ENCODE measurements at places on chromosomes 16 and 17.

- DNase-seq: no peak
Observed at GRCh38 chr16:1973461-1974156, 1.8 kb downstream of the TBL3 start.

DNA sequence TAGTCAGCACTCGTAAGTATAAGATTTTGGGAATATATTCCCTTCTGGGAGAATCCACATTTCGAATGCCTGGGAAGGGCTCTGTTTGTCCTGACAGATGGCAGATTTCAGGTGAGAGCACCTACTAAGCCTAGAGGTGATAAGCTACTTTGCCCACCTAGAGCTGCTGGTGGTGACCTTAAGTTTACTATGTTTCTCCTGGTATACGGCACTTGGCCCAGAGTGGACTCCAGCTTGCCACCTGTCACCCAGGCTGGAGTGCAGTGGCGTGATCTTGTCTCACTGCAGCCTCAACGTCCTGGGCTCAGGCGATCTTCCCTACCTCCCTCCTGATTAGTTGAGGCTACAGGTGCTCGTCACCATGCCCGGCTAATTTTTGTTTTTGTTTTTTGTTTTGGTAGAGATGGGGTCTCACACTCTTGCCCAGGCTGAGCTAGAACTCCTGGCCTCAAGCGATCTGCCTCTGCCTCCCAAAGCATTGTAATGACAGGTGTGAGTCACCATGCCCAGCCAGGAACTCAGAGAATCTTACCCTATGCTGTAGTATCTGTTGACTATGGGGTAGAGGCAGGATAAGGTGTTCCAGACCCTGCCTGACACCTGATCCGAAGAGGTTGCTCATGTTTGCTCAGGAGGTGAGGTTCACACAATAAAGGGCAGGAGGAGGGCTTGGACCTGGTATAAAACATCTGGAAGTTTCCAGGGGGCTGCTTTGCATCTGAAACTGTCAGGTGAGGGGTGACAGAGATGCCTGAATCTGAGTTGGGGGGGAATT is at the start of gene ZG16:
Gene ZG16, plus strand, starts transcription at position 681 of the 775 bp plus-strand sequence. CDS start 1,011 bp downstream, outside the sequence.
- DNase-seq: no peak

GRCh38 chr17:76094046-76094445 is 9.5 kb downstream of the EXOC7 start:
- DNase-seq: no peak

GRCh38 chr16:31678649-31679325 is 151.1 kb downstream of the AHSP start:
- DNase-seq: no peak

DNA sequence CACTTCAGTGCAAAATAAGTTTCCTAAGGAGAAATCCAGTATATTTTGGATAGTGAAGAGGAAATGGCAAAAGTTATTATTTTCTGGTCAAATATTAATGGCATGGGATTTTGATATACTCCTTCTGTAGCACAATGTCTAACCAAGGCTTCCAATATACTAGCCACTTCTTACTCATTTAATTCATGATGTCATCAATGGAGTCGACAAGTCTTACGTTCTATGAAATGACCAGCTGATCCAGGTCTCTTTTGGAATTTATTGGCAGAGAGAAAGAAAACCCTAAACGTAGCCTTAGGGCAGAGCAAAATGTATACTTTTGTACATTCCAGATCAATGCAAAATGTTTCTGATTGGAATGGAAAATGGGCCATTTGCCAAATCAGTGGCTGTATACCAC is 8.3 kb upstream of the ABCA10 start:
- no peak for DNase-seq

DNA sequence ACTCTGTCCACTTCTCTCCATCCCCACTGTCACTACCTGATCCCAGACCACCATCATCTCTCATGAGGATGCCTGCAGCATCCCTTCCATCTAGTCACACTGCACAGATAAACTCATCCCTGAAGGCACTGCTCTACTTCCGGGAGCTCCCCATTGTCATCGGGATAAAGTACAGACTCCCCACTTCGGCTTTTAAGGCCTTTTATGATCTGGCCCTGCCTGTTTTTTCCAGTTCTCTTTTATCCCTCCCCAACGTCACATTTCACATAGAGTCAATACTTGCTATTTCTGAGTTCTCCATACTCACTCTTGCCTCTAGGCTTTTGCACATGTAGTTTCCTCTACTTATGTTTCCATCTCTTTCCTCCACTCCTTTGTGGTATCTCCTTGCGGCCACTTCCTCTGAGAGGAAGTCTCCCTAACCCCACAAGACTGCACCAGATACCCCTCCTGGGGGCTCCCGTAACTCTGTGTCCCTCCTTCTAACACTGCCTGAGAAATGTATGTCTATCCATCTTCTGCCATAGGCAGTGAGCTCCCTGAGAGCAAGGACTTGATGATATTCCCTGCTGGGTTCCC is 66.9 kb downstream of the COPRS start:
- DNase-seq: no peak

DNA sequence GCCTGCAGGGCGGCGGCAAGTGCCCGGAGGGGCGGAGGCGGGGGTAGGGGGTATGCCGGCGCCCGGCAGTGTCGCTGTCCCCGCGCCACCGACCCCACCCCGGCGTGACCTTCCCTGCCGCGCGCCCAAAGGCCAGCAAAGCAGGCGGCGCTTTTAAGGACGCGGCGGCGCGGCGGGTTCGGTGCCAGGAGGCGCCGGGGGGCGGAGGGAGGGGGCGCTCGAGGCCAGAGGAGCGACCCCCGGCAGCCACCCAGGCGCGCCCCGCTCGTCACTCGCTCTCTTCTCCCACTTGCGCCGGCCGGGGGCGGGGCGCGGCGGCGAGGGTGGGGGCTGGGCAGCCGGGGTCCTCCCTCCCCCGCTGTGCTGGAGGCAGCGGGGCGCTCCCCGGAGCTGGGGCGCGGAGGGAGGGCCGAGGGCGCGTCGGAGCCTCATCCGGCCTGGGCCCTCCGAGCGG is 8.6 kb upstream of the BAHCC1 start:
- DNase-seq: peak; percentile 60

DNA sequence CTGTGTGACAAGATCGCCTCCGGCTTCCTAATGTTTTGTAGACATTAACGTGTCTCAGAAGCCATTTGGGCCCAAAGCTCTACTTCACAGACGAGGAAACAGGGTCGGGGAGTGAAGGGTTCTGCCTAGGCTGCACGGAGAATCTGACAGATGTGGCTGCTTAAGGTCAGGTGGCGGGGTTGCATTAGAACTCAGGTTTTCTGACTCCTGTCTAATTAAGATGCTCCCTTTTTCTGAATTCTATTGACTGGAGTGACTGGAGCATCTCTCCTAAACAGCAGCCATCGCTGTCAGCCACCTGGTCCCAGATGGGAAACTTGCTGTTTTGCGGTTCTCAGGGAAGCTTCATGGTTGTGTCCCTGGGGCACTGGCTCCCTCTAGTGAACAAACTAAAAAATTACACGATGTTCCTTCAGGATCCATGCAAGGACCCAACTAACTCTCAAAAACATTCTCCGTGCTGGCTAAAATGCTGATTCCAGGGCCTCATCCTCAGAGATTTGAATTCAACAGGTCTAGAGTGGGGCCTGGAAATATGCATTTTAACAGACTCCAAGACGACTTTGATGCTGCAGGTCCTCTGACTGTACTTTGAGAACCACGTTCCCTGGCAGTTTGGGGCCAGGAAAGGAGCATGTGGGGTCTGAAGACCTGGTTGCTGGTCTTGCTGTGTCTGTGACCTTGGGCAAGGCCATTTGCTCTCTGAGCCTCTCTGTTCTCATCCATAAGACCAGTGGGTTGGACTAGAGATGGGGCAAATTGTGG is 117.4 kb downstream of the IRF8 start:
- peak; percentile 79 for DNase-seq

DNA sequence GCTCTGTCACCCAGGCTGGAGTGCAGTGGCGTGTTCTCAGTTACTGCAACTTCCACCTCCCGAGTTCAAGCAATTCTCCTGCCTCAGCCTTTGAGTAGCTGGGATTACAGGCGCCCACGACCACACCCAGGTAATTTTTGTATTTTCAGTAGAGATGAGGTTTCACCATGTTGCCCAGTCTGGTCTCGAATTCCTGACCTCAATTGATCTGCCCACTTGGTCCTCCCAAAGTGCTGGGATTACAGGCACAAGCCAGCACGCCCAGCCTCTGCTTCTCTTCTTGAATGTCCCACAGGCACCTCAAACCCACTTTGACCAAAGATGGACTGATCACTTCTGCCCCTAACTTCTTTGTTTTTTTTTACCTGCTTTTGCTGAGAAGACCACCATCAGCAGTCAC is 4.6 kb upstream of the ARL5C start:
- DNase-seq: no peak

DNA sequence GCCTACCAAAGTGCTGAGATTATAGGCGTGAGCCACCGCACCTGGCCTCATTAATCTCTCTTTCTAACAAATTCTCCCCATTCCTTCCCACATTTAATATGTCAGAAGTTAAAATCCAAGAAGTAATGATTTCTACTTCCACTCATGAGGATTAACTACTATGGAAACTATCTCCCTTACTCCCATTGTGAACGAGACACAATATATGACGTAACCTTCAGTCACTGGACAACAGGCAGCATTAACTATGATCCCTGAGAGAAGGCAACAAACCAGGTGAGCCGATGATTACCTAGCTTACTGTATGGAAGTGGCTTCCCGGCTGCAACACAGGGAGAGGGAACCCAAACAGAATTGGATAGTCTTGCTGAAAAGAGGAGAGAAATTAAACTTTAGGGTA is 20.0 kb downstream of the GLG1 start:
- no peak for DNase-seq

- DNase-seq: no peak
Observed at GRCh38 chr16:77974883-77975282, 47.5 kb upstream of the CLEC3A start.

- DNase-seq: no peak
Observed at GRCh38 chr16:1940273-1941161, 2.5 kb downstream of the MSRB1 start.

DNA sequence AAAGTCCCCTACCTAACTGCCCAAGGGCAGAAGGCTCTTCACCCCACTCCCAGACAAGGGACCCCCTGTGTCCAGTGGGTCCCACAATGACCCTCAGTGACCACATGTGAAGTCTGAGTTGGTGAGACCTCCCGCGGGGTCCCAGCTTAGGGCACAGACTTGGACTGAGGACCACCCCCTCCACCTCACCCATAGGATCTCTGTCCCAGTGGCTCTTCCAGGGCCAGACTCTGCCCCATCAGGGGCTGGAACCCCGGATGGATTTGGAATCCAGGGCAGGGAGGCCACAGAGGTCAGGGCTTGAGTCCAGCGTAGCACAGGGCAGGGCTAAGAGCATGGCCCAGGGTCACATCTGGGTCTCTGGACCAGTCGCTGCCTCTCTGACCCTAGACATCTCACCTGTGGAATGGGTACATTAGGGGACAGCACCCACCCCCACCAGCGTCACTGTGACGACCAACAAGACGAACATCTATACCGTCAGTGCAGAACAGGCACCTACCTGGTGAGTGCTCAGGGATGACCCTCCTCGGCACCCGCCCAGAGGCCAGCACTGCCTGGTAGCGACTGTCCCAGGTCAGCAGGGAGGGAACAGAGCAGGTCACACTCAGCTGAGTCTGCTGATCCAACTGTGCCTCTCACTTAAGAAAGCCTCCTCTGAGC is 37.7 kb downstream of the TNFRSF13B start:
- DNase-seq: no peak

DNA sequence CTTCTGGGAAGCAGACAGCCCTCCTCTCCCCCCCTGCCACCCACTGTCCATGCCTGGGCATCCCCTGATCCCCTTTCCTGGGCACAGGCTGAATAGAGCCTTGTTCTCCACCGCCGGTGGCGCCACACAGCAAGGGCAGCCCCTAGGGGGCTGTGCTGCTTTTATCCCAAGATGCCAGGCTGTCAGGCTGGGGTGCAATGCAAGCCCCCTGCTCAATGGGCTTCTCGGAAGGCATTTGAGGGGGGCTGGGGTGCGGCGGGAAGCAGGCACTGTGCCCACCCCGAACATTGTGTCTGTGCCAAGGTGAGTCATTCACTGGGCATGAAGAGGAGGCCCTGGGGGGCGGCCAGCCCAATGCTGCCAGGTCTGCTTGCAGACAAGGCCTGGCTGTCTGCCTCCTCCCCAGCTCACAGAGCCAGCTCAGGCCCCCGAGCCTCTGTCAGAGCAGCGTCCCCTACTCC is 1.5 kb upstream of the GFAP start:
- peak; percentile 24 for DNase-seq

- DNase-seq: peak; percentile 90
Observed at GRCh38 chr17:38749223-38750043, 1.3 kb upstream of the PCGF2 start.

DNA sequence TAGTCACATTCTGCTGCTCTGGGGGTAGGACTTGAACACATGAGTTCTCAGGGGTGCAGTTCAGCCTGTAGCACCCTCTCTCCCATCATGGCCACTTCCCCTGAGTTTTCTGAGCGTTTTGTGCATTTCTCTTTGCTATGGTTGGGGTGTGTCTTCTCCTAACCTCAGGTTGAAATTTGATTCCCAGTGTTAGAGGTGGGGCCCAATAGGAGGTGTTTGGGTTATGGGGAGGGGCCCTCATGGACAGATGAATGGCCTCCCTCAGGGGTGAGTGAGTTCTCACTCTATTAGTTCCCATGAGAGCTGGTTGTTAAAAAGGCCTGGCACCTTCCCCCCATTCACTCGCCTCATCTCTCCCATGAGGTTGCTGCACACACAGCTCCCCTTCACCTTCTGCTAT is 101.1 kb downstream of the FOXL1 start:
- DNase-seq: no peak
